Inflammatory macrophage (primary cell): ENCODE measurements at places on chromosomes 2 and 18.

GRCh38 chr18:63083020-63083531 is 236.5 kb downstream of the BCL2 start:
- DNase-seq, result peak; percentile 22

DNA sequence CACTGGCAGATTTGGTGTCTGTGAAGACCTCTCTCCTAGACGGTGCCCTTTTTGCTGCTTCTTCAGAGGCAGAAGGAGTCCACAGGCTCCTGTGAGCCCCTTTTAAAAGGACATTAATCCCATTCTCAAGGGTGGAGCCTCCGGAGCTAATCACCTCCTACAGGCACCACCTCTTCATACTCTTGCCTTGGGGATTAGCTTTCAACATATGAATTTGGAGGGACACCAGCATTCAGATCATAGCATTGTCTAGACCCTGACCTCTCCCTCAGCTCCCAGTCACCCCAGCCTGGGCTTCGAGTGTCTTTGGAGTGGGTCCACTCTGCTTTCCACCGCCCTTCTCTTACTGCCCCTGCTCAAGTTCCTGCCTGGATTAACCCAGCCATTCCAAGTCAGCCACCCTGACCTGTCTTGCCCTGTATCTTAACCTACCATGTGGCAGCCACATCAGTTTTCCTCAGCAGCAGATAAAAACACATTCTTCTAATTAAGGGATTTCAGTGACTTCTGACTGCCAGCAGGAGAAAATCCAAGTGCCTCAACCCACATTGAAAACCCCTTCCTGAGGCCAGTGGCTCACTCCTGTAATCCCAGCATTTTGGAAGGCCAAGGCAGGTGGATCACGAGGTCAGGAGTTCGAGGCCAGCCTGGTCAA is 6.1 kb upstream of the NCL start:
- DNase-seq, result no peak

DNA sequence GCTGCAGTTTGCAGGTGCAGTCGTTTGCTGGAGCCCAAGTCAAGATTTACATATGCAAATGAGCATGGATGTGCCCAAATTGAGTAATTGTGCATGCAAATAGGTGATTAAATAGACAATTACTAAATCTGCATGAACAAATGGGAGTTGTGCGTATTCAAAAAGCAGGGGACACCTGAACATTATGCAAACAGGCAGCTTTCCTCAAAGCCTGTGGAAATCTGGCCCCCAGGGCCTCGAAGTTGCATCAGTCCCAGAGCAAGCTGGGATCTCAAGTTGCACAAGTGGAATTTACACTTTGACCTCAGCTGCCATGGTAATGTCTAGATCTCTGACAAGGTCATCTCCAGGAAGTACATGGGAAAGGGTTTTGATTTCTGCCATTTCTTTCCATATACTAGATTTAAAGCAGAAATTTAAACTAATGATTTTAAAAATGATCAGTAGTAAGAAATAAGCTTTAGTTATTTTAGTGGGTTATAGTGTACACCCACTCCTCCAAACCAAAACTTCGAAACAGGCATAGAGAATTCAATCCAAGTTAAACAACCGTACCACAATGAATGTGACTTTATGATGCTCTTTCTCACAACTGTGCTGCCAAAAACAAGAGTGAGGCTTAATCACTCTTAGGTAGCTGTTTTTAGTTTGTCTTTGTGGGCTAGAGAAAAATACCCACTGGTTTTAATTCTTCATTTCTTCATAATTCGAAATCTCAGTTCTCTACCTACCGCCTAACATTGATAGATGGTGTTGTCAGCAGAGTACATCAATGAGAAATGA is 110.7 kb downstream of the RND3 start:
- DNase-seq, result no peak

- peak; percentile 95 for DNase-seq
These were observed 18.2 kb upstream of the GPR55 start for GRCh38 chr2:230942920-230943896.

DNA sequence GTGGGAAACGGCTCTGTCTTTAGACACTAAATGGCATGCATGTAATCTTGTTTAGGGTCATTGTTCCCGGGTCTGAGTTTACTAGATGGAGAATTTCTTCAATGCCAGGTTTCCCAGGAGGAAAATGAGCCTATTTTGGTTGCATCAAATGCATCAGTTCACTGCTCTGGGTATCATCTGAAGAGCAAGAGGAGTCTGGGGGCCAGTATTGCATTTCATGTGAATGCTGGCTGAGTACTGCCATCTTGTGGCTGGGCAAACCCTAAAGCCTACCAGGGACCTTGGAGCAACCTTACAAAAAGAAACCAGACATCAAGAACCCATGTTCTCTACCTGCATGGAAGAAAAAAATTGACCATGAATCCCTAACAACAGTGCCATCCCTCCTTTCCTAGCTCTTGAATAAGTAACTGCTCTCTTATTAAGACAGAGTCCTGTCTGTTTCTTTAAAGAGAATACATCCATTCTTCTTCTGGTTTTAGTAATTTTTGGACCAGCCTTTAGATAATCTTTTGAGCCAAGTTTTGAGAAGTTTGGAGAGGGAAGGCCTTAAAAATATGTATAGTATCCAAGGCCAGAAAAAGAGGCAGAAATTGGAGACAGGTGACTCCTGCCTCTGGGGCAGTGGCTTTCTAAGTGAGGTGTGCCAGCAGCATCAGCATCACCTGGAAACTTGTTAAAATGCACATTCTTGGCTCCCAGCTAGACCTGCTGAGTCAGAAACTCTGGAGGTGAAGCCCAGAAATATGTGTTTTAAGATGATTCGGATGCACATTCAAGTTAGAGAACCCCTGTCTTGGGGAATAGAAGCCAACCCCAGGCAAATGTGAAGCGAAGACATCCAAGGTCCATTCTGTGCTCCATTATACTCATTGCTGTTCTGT is 261.0 kb upstream of the CXCR4 start:
- peak; percentile 61 for DNase-seq

GRCh38 chr2:128310094-128310716 is 8.5 kb downstream of the HS6ST1 start:
- DNase-seq, result no peak

- DNase-seq, result no peak
These were observed 403.1 kb upstream of the LYPD1 start for GRCh38 chr2:133072837-133073694.

DNA sequence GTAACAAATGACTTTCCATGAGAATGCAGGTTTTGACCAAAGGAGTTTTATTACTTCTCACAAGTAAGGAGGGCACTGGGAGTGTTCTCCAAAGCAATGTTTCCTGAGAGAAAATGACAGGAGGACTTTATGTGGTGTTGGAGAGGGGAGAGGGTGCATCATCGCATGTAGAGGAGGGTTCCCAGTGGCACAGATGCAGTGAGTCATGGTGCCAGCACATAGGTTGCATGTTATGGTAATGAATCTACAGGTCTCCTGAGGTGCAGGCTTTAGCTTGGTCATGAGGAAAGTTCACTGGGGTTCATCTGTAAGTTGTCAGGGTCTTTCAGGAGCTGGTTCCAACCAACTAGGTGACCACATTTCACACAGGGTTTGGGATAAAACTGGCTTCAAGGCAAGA is 30.4 kb downstream of the NAT8 start:
- no peak for DNase-seq

- no peak for DNase-seq
These were observed 84.7 kb upstream of the OTOS start for GRCh38 chr2:240225131-240225530.

DNA sequence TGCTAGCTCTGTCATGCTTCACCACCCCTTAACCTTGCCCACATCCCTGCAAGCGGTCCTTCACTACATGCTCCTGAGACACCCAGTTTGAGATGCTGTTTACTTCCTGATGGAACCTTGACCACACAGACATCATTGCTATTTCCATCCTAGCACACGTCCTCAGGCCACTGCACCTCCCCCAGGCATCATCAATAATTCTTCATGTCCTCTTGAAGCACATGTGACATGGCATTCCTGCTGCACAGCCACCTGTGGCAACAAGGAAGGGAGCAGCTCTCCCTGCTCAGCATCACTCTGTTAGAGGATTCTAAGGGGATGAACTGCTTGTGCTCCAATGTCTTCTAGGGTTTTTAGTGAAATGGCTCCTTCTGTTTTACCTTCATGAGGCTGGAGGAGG is 26.1 kb upstream of the ST3GAL5 start:
- no peak for DNase-seq
